ENCODE measurements at places on chromosomes 12 and 14. TPM values are rescaled to one million over a fixed set of nuclear protein-coding genes. Genes with fewer than 3 reads are reported as not detected.

Gene LIMA1
- 71.0 TPM for total RNA-seq

Gene TMEM132C
- 0.58 TPM for total RNA-seq

Gene BDKRB2
- total RNA-seq, result 5.3 TPM

Gene CLEC9A
- total RNA-seq, result 2.6 TPM

Gene TCL1B
- not detected for total RNA-seq

Gene GPR162
- 1.6 TPM for total RNA-seq

Gene BORCS5
- total RNA-seq, result 49.0 TPM

Gene KRT81
- not detected for total RNA-seq

Gene SOAT2
- total RNA-seq, result not detected

Gene ASCL1
- total RNA-seq, result not detected

Gene SERPINA10
- not detected for total RNA-seq

Gene PRH2
- total RNA-seq, result not detected

Gene KRT75
- not detected for total RNA-seq

Gene MFAP5
- 88.7 TPM for total RNA-seq

Gene SIX4
- total RNA-seq, result not detected

Gene DDX23
- 31.3 TPM for total RNA-seq

Gene BMP4
- 10.3 TPM for total RNA-seq

Gene PRIMA1
- 9.8 TPM for total RNA-seq

Gene RD3L
- not detected for total RNA-seq

All from stomach (tissue), 19 donors.